ENCODE measurements at places on chromosomes 1 and 21.

DNA sequence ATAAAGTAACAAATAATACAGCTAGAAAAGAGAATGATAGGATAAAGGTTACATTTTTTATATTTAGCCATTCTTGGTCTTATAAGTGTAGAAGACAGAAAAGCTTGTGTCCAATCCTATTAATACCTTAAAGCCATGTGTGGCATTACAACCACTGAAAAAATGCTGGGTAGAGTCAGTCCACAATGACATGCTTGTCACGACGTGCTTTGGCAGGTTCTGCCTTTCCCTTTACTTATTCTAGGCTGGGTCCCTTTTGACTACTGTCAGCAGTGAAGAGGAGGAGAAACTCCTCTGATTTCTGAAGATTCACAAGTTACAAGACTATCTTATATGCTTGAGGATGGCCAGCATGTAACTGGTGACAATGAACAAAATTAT, 14.6 kb upstream of the AIM2 start:
- DNase-seq = no peak

DNA sequence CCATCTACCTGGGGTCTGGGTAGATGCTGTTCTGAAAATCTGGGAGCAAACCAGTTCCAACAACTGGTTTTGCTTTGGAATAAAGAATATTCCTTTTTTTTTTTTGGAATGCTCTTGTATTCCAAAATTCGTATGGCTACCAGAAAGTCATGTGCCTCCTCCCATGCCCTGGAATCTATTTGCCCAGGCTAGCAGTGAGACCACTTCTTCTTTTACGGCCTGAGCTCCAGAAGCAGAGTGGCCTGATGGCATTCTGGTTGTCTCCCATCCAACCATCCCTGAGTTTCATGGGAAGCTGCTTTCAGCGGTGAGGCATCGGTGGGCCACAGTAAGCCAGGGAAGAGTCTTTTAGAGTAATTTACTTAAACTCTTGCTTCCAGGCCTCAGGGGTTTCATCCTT, 113.4 kb upstream of the RAB4A start:
- no peak for DNase-seq

DNA sequence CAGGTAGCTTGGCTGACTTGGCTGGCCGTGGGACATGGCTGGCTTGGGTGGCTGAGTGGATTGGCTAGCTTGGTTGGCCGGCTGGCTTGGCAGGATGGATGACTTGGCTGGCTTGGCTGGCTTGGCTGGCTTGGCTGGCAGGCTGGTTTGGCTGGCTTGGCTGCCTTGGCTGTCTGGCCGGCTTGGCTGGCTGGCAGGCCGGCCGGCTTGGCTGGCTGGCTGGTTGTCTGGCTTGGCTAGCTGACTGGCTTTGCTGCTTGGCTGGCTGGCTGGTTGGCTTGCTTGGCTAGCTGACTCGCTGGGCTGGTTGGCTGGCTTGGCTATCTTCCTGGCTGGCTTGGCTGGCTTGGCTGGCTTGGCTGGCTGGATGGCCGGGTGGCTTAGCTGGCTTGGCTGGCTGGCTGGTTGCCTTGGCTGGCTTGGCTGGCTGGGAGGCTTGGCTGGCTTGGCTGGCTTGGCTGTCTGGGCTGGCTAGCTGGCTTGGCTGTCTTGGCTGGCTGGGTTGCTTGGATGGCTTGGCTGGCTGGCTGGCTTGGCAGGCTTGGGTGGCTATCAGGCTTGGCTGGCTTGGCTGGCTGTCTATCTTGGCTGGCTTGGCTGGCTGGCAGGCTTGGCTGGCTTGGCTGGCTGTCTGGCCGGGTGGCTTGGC, 129.7 kb upstream of the FAM72C start:
- DNase-seq = no peak

DNA sequence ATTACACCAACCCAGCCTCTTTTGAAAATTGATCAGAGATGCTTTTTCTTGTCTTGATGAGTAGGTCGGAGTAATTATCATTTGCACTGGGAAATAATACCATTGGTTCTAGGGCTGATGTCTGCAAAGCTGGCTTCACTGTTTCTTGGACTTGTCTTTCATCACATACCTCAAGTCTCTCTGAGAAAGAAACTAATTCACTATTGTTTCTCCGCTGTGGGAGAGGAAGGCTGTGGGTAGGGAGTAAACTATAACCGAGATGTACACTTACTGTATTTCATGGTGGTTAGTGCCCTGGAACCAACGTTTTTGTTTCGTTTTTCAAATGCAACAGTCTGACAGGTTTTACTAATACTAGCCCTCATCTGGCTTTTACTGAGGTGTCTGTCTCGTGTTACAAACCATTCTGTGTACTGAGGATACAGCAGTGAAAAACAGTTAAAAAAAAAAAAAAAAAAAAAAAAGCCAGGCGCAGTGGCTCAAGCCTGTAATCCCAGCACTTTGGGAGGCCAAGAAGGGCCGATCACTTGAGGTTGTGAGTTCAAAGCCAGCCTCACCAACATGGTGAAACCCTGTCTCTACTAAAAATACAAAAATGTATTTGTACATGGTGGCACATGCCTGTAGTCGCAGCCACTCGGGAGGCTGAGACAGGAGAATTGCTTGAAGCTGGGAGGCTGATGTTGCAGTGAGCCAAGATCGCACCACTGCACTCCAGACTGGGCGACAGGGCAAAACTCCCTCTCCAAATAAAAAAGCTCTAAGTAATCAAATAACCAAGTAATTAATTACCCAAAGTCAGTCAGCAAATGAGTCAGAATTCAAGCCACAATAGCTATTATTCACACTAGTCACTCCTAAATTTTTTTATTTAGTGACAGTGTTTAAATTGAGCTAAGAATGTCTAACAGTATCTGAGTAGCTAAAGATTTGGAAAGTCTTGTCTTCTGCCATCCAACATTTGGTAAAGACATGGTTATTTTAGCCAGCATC, 23.3 kb downstream of the TOMM20 start:
- DNase-seq = no peak

DNA sequence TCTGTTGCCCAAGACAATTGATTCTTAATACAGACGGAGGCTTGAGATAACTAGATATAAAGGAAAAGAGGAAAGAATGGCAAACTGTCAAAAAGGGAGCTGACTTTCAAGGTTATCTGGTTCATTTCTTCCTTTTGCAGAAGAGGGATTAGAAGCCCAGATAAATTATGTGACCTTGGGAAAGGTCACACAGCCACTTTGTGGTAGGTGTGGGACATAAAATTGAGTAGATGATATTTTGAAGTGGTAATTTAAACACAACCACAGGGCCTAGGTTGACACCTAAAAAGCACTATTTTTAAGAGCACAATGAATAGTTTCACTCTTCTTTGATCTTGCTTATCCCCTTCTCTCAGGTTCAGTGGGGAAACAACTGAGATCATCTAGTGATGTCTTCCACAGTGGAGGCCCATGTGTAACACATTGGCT, 16.9 kb upstream of the KIAA0040 start:
- no peak for DNase-seq

DNA sequence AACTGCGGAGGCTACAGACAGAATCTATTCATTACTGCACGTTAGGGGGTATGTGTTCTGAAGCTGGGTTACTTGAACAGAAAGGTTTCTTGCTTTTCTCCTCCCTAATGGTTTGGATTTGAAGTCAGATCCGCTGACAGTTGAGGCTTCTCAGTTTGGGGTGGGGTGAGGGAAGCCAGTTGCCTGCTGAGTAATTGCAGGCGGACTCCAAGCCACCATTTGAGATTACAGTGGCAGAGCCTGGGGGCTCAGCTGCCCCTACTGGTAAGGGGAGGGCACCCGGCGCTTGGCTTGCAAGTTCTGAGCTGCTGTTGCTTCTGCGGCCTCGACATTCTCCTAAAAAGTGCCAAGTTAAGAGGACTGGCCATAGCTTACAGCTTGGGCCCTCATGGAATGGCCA, 2.0 kb downstream of the GRHL3 start:
- no peak for DNase-seq

DNA sequence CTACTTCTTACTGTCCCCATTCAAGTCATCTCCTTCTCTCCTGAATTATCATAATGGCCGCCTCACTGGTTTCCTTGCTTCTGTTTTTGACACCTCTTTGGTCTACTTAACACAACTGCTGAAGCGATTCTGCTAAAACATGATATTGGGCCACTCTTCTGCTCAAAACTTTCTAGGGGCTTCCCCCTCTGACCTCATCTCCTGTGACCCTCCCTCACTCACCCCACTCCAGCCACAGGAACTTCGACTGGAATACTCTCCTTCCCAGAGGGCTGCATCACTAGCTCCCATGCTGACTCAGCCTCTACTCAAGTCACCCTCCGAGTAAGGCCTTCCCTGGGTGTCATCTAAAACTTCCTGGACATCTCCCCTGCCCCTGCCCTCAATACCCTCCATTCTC, 35.7 kb downstream of the NRIP1 start:
- DNase-seq = no peak

- no peak for DNase-seq
These were observed 9.1 kb downstream of the SMAP2 start for GRCh38 chr1:40382601-40383000.

DNA sequence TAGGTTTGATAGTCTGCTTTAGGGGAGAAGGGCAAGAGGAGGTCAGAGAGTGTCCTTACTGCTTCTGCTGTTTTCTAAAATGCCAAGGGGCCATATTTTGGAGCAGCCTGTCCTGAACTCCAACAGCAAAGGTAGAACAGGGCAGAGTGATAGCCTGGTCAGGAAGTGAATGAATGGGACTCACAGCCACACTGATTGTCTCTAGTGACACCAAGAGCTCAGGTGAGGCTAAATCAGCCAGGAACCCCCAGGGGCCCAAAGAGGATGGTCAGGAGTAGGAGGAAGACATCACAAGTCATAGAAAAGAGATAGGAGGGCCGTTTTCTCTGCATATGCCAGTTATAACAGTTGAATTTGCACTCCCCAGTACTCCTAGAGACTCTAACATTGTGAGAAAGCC, 97.4 kb upstream of the DUSP10 start:
- DNase-seq = no peak

- peak; percentile 42 for DNase-seq
These were observed 207.0 kb downstream of the TTLL7 start for GRCh38 chr1:83791821-83792437.

- no peak for DNase-seq
These were observed 3.7 kb upstream of the PAQR6 start for GRCh38 chr1:156251527-156251926.

GRCh38 chr1:9500756-9501754, 38.2 kb upstream of the SLC25A33 start:
- DNase-seq = no peak

DNA sequence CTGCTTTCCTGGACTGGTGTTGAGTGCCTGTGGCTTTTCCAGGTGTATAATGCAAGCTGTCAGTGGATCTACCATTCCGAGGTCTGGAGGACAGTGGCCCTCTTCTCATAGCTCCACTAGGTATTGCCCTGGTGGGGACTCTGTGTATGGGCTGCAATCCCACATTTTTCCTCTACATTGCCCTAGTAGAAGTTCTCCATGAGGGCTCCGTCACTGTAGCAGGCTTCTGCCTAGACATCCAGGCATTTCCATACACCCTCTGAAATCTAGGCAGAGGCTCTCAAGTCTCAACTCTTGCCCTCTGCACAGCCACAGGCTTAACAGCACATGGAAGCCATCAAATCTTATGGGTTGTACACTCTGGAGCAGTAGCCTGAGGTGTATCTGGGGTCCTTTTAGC, 107.6 kb downstream of the GRIK1 start:
- DNase-seq = no peak

DNA sequence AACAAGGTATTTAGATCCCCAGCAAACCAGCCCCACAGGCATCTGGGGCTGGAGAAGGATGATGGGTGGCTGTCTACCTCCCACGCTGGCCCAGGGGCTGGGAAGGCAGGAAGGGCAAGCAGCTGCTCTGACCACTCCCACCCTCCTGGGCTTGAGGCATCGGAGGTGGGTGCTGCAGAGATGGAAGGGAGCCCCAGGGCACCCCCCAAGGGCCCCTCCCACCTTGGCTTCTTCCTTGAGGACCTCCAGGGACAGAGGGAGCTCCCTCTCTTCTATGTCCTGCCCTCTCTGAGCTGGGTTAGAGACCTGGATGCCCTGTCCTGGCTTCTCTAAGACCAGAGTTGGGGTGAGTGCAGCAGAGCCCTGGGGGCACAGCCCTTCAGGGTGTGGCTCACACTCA, 3.1 kb downstream of the CD52 start:
- DNase-seq = no peak

DNA sequence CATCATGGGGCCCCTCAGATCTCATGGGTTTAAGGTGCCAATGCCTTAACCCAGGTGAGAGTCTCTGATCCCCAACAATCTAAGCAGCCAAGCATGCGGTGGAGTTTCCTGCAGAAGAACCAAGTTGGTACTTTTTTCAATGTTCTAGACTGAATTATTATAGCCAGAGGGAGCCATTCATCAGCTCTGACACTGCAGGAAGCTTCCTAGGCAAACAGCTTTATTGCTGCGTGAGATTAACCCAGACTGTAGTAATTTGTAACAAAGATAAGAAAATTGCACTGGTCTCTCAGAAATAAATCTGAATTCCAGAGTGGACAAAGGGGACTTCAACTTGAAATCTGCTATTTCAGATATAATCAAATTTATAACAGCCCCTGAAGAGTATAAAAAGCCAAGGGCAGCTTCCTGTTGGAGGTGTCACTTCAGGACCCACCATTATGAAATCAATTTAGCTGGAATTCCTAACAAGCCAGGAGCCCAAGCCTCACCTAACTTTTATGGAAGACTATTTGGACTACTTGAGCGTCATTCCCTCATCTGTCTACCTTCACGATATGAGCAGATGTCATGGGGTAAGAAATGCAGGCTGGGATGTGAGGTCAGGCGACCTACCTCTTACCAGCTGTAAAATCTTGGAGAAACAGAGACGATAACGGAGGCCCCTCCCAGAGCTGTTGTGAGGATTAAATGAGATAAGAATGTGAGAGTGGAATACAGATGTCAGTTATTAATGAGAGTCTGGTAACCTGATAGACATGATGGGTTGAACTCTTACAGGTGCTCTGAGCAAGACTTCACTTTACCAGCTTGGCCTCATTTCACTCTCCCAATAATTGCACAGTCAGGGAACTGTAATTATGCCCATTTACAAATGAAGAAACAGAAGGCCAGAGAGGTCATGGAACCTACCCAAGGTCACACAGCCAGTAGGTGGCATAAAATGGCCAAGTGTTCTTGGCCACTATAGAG, 135.1 kb downstream of the RRAGC start:
- no peak for DNase-seq

DNA sequence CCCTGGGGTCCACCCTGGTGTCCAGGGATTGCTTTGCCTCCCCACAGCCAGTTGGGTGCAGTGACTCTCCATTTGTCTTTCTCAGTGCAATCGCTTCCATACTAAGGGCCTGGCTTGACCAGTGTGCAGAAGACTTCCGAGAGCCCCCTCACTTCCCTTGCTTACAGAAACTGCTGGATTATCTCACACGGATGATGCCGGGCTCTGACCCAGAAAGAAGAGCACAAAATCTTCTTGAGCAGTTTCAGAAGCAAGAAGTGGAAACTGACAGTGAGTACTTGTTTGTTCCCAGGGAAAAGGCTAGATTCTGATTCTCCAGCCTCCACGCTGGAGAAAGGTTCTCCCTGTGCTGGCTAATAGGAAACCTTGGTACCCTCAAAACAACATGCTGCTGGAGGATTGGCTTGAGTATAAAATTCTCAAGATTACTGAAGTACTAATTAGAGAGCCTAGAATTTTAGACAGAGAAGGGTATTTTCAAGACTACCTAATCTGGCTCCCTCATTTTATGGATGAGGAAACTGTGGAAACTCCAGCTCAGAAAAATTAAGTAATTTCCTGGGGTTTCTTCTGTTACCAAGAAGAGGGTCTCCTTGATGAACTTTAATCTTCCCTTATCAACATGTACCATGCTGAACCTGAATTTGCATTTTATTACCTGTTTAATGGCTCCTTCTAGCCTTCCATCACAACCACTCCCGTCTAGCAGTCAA, 75.8 kb downstream of the RGL1 start:
- DNase-seq = no peak

GRCh38 chr1:201702936-201703335, 126.0 kb upstream of the IPO9 start:
- no peak for DNase-seq
